ENCODE measurements at places on chromosomes 13 and 19.

DNA sequence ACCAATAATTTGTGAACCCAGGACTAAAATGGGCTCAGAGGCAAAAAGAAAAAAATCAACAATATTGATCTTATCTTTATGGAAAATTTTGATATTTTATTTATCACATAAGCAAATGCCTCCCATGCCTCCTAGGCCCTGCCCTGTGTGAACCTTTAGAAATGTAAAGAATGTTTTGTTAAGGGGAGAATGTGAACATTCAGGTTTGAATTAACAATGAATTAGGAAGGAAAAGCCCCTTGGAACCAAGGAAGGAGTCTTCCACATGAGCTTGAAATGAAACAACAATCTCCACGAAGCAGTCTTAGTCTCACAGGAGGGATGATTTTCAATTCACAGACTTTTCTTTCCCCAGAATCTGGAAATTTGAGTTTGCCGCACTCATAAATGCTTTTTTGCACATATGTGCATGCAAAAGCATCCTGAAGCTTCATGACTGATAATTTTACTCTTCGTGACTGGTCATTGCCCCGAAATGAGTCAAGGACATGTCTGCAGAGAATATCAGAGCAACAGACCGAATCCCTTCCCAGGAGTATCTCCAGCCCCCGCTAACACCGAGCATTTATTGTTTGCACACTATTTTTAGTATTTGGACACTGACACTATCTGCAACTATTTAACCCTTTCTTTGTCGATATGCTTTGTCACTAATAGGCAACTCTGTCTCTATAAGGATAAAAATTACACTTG lies 135.2 kb downstream of the DCT start:
- DNase-seq, result peak; percentile 25

GRCh38 chr19:41606215-41606837 lies 20.5 kb downstream of the CEACAM4 start:
- DNase-seq, result no peak

DNA sequence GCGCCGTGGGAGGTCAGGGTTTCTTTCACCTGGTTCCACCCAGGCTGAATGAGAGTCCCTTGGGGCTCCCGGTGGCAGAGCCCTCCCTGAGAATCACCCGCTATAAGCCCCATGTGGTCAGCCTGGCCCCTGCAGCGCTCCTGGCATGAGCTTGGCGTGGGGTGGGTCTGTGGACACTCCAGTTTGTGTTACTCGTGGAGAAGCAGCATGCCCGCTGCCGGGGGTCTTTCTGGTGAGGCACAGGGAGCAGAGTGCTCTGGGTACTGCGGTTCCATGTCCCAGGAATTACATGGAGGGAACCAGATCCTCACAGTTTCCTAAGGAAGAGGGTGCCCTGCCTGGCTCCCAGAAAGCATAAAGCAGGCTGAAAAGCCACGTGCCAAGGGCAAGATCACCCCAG lies 62.2 kb downstream of the SMARCA4 start:
- DNase-seq, result no peak

DNA sequence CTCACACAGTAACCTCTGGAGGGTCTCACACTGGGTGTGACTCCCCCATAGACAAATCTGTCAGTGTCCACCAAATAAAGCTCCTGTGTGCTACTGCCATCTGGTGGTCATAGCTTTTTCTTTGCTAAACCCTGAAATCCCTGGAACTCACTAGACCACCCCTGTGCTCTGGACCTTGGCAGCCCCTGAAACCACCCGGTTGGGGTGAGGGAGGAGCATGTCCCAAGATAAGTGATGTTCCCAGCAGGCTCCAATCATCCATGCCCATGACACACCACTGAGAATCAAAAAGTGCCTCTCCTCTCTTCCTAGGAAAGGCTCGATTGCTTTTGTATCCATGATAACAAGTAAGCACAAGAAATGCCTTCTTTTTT lies 6.5 kb upstream of the HSD17B14 start:
- DNase-seq, result no peak

DNA sequence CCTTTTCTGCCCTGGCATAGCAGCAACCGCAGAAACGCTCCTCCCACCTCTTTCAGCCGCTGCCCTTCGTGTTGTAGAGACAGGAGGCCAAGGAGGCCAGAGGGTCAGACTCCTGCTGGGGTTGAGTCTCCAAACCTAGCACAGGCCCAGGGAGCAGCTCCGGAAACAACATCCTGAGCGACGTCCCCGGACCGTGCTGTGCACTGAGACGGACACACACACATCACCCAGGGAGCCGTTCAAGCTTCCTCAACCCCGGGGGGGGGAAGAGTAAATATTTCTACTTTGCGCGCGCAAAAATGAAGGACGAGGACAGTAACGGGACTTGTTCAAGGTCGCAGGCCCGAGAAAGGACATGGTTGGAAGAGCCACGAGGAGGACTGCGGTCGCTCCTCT lies 657 bp downstream of the ZNF550 start:
- no peak for DNase-seq

GRCh38 chr13:73467125-73467524 lies 408.3 kb downstream of the KLF5 start:
- DNase-seq, result no peak

DNA sequence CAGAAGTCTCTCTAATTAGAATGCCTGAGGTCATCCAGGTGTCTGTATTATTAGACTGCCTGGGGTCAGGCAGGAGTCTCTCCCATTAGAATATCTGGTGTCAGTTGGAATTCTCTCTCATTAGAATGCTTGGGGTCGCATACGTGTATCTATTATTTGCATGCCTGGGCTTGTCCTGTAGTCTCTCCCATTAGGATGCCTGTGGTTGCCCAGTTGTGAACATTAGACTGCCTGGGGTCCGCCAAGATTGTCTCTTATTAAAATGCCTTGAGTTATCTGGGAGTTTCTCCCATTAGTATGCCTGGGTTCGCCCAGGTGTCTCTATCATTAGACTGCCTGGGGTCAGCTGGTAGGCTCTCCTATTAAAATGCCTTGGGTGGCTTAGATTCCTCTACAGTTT lies 1494.7 kb downstream of the UQCRFS1 start:
- no peak for DNase-seq

GRCh38 chr13:25733696-25734435 lies 317.9 kb downstream of the SHISA2 start:
- no peak for DNase-seq

DNA sequence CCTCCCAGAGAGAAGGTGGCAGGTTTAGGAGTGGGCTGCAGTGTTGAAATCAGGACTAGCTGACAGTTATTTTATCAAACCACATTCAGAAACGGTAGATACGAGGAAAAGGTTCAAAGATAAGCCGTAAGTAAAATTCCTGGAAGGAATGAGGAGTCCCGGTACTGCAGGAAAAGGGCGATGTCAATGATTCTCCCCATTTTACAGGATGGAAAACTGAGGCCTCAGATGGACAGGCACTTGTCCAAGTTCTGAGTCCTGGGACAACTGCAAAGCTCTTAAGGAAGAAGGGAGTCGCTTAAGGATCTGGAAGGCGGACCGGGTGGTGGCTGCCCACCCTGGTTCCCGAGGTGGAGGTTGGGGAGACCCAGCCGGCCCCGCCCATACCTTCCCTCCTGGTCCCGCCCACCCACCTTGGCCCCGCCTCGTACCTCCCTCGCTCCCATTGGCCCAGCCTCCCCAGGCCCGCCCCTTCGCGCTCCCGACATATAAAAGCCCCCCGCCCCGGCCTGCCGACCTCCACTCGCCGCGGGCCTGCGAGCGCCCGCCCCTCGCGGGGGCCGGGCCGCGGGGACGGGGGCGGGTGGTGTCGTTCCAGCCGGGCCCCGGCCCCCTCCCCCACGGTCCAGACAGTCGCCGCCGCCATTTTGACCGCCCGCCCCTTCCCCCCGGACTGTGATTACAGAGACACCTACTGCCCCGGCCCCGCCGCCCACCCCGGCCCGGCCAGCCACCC lies 603 bp downstream of the RFX1 start:
- DNase-seq, result no peak

DNA sequence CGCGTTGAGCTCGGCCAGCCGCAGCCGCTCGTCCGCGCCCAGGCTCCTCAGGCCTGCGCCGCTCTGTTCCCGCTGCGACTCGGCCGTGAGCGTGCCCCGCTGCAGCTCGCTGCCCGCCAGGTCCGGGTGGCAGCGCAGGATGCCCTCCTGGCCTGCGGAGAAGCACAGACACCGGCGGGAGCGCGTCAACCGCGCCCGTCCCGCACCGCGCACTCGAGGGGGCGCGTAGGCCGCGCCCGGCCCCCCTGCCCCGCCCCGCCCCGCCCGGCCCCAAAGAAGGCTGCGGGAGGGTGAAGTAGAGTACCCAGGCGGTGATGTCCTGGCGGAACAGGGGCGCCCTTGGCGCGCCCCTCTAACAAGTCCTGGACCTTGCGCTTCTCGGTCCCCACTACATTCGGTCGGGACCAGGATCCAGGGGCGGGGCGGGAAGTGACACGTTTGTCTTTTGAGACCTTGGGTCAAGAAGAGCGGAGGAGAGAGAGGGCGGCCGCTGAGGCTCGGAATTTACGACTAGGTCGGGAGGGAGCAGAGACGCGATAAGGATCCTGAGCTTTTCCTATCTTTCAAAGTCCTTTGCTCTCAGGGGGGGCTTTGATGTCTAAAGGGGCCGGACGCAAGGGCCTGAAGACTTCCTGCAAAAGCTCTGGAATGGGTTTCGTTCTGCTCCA lies 9.3 kb upstream of the CDX2 start:
- DNase-seq, result no peak

- DNase-seq, result no peak
Measured at GRCh38 chr13:82407321-82407720, 1475.0 kb downstream of the SLITRK1 start.

DNA sequence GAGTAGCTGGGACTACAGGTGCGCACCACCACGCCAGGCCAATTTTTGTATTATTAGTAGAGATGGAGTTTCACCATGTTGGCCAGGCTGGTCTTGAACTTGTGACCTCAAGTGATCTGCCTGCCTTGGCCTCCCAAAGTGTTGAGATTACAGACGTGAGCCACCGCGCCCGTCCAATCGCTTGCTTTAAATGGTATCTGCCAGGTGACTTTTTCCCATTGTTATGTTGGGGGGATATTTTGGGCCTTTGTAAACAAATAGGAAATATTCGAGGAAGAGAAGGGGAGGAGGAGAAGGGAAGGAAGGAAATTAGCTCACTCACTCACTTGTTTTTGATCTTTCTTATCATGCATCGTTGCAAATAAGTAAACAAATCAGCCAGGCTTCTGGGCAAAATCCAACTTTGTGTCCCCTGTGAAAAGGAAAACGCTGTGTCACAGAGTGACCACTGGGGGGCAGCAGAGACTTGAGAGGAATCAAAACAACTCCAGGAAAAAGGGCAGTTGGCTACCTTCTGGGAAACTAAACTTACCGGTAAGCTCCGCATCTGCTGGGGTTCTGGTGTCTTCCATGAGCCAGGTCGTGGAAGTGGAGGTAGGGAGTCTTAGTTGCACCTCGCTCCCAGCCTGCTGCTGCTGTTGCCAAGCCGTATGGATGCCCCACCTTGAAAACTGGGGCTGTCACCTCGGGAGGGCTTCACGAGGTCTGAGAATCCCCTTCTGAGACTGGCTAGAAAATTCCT lies 9.3 kb upstream of the RANBP3 start:
- DNase-seq, result peak; percentile 68

DNA sequence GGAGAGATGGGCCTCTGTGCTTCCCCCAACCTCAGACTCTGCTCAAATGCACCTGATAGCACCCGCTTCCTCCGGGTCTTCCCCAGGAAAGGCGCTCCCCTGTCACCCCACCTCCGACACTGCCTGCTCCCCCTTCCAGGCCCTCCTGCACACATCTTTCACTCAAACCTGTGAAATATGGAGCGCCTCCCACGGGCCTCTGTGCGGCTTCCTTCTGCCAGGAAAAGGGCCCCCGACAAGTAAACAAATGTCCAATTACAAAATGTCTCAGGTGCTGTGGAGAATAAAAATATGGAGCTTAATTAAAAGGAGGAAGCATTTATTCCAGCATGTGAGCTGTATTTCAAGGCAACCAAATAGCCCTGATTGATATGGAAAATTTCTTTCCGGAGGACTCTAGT lies 15.6 kb upstream of the CCNE1 start:
- no peak for DNase-seq

DNA sequence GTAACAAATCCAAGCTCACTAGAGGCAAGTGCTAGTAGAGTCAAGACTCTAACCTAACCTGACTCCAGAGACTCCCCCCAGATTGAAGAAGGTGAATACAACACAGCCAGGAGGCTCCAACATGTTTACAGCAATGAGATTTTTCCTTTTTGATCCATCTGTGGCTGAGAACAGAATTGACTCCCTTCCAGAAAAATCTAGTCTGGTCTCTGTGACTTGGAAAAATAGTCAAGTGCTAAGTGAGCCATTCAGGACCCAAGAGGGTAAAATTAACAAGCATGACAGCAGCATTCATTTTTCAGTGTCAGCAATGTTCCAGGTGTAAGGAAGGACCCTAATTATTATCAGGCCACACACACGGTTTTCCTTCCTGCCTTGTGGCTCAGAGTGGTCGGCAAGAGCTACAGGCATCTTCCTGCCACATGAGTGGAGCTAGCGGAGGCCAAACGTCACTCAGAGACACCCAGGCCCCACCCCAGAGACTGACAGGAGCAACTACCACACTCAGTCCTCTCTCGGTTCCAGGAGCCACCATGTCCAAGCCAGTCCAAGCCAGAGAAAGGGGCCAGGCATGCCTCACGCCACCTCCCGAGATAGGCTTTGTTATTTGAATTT lies 395.1 kb downstream of the FOXO1 start:
- no peak for DNase-seq

DNA sequence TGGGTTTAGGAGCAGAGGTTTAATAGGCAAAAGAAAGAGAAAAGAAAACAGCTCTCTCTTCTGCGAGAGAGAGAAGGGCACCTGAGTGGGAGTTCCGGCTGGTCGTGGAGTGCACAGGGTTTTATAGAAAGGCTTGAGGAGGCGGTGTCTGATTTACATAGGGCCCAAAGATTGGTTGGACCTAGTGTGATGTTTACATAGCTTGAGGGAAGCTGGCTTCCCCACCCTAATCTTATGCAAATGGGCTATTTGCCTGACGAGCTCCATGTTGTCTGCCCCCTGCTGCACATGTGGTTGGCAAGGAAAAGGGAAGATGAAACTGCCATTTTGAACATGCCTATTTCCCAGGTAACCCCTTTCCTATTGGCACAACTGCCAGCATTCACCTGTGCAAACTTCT lies 21.5 kb upstream of the MEDAG start:
- DNase-seq, result no peak

GRCh38 chr13:44136696-44137268 lies 236.8 kb upstream of the SERP2 start:
- DNase-seq, result no peak

GRCh38 chr19:8488365-8488764 lies 14.1 kb downstream of the PRAM1 start:
- DNase-seq, result no peak
